ENCODE measurements at places on chromosomes 13 and 19.

- peak; percentile 78 for DNase-seq
Measured at GRCh38 chr19:39411832-39412099, 703 bp upstream of the PLEKHG2 start.

GRCh38 chr13:46598140-46598819 is 45.3 kb downstream of the LRCH1 start:
- no peak for DNase-seq

DNA sequence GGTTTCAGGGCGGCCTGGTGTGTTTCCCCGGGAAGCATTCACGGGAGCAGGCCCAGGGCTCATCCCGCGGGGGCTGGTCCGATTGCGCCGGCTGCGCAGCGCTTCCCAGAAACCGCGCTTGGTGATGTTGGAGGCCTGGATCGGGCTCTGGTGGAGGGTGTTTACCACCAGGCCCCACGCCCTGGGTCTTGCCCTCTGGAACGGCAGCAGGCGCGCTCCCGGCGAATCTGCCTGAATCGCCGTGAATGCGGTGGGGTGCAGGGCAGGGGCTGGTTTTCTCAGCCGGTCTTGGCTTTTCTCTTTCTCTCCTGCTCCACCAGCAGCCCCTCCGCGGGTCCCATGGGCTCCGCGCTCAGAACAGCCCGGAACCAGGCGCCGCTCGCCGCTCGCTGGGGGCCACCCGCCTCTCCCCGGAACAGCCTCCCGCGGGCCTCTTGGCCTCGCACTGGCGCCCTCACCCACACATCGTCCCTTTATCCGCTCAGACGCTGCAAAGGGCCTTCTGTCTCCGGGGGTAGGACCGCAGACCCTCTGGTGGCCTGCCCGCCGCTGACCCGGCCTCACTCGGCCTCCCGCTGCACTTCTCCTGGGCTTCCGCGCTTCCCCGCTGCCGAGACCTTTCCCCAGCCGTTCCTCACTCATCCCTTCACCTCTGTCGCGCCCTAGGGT is 69.4 kb upstream of the GJB6 start:
- DNase-seq = no peak

- no peak for DNase-seq
Measured at GRCh38 chr13:107545946-107546502, 669.3 kb downstream of the LIG4 start.

Data from stimulated activated CD8-positive, alpha-beta memory T cell treated with anti-CD3 and anti-CD28 coated beads, Interleukin-12 subunit alpha, Interleukin-12 subunit beta, amount 100 ng/mL, for 4 hours (primary cell).